ENCODE measurements at places on chromosomes 7 and 10.

GRCh38 chr10:80075781-80076180, 2.7 kb upstream of the TMEM254 start:
- no peak for DNase-seq
- no peak overlapping the region for H3K4me3 ChIP-seq
- H3K36me3 ChIP-seq, result no peaks in the 10 kb centered on the region
- no peaks in the 10 kb centered on the region for H3K27me3 ChIP-seq
- peaks cover 9% of the 10 kb centered on the region for H3K4me1 ChIP-seq
- H3K27ac ChIP-seq, result no peak overlapping the region

DNA sequence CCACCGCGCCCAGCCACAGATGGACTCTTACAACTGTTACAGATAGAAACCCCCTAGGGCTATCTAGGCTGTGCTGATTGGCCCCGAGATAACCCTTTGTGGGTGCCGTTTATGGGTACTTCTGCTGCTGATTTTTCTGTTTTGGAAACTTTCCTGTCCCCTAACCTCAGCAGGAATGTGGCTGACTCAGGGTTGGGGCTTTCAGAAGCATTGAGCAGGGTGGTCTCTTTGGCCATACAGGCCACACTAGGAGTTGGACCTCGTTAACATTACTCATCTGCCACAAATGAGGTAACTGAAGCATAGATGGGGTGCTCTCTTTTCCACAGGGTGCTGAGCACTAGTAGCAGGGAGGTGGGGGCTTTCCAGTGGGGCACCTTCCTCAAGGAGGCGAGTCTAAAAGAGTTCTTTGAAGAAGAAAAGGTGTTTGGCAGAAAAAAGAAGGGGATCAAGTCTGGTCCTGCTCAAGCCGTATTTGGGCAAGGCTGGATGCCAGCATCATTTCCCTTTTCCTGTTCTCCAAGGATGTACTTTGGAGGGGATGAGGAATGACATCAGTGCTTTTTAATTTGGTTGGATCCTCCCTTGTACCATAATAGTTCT, 6.4 kb downstream of the ZSCAN25 start:
- H3K4me1 ChIP-seq, result peaks cover 20% of the 10 kb centered on the region
- no peak overlapping the region for H3K4me3 ChIP-seq
- no peak for DNase-seq
- peak overlapping the region; percentile 67 for H3K27ac ChIP-seq
- H3K36me3 ChIP-seq, result peaks cover 67% of the 10 kb centered on the region
- no peaks in the 10 kb centered on the region for H3K27me3 ChIP-seq

DNA sequence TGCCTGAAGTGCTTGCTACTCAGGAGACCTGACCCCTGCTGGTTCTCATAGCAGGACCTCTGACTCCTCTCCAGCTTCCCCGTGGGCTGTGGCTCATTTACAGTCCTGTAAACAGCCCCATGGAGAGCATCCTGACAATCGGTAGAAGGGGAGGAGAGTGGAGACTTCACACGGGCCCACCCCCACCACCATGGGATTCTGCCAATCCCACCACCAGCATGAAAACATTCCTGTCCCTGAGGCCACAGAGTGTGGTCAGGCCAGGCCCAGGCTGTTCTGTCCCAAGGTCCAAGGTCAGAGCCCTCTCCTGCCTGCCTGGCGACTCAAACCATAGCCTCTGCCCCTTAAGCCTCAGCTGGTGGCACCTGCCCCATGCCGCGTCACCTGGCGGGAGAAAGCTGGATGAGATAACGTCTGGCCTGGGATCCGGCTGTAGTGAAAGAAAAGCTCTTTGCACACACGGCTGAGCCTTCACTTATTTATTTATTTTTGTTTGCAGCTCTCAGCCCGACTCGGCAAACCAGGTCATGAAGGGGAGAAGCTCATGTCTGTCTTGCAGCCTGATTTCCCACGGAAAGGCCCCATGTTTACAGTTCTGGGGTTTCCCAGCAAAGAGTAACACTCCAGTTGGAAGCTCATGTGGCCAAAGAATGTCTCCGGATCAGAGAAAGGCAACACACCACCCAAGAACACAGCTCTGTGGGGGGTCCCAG, 293.6 kb upstream of the ZMIZ1 start:
- no peaks in the 10 kb centered on the region for H3K27me3 ChIP-seq
- no peak overlapping the region for H3K27ac ChIP-seq
- H3K36me3 ChIP-seq, result no peaks in the 10 kb centered on the region
- H3K4me1 ChIP-seq, result no peaks in the 10 kb centered on the region

DNA sequence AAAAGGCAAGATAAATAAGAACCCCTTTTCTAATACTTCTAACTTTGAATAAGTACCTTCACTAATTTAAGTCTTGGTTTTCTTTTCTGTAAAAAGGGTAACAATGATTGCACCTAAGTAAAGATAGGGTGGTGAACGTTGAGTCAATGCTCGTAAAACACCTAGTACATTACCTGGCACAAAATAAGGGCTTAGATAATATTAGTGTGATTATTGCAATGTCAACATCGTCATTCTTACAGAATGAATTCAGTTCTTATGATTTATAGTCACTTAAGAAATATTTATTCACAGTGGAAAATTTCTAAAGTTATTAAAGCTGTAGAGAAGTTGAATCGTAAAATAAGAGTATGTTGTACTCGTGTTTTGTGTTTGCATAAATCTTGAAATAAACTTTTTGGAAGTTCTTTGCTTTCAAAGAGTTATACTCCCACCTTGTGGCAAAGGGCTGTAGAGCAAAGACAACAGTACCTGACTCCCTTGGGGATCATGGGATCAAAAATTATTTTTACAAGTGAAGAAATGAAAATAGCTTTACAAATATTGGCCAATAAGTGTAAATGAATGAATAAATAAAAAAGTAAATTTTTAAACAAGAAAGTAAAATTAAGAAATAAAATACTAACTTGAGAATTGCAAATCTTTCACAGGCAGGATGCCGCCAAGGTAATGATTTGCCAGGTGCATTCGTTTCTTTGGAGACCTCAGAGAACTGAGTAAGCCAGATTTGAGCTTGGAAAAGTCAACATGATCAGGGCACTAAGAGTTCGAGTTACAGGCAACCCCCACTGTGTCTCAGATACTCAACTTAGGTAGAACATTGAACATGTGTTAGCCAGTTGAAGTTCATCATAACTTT, 285.8 kb upstream of the CACNA2D1 start:
- DNase-seq, result no peak
- H3K4me3 ChIP-seq, result no peak overlapping the region
- H3K36me3 ChIP-seq, result no peaks in the 10 kb centered on the region
- no peaks in the 10 kb centered on the region for H3K4me1 ChIP-seq
- no peak overlapping the region for H3K27ac ChIP-seq
- no peaks in the 10 kb centered on the region for H3K27me3 ChIP-seq

DNA sequence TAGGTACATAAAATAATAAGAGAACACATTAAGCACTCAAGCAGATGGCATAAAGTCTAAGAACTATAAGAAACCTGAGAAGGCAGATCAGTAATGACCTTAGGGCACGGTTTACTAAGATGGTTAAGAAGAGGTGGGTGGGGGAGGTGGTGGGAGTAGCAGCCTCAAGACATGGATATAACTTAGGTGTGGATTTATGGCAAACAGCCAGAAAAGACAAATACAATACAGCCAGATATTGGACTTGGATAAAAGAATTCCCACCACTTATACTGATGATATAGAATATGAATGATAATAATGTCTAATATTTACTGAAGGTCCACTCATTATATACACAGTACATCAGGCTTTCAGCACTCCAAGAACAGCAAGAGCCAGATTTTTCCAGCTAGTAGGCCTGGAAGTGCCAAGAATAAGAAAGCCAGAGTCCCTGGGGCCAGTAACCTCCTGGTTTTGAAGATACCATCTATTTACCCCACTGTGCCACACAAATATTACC, 11.9 kb downstream of the DPY19L1 start:
- no peak for DNase-seq
- no peak overlapping the region for H3K27ac ChIP-seq
- no peaks in the 10 kb centered on the region for H3K4me1 ChIP-seq
- H3K4me3 ChIP-seq, result no peak overlapping the region
- no peaks in the 10 kb centered on the region for H3K36me3 ChIP-seq

- peaks cover 7% of the 10 kb centered on the region for H3K4me1 ChIP-seq
- H3K27ac ChIP-seq, result no peak overlapping the region
- no peak for DNase-seq
- no peak overlapping the region for H3K4me3 ChIP-seq
Measured at GRCh38 chr10:48798481-48799254, 114.0 kb downstream of the WDFY4 start.

GRCh38 chr7:132092106-132092505, 484.2 kb downstream of the PLXNA4 start:
- no peak overlapping the region for H3K27ac ChIP-seq
- no peaks in the 10 kb centered on the region for H3K4me1 ChIP-seq
- no peak for DNase-seq
- H3K36me3 ChIP-seq, result no peaks in the 10 kb centered on the region
- H3K27me3 ChIP-seq, result no peaks in the 10 kb centered on the region

- H3K27me3 ChIP-seq, result no peaks in the 10 kb centered on the region
- H3K4me3 ChIP-seq, result no peak overlapping the region
- H3K27ac ChIP-seq, result no peak overlapping the region
- DNase-seq, result no peak
- no peaks in the 10 kb centered on the region for H3K36me3 ChIP-seq
Measured at GRCh38 chr7:69764147-69764546, 165.9 kb downstream of the AUTS2 start.

DNA sequence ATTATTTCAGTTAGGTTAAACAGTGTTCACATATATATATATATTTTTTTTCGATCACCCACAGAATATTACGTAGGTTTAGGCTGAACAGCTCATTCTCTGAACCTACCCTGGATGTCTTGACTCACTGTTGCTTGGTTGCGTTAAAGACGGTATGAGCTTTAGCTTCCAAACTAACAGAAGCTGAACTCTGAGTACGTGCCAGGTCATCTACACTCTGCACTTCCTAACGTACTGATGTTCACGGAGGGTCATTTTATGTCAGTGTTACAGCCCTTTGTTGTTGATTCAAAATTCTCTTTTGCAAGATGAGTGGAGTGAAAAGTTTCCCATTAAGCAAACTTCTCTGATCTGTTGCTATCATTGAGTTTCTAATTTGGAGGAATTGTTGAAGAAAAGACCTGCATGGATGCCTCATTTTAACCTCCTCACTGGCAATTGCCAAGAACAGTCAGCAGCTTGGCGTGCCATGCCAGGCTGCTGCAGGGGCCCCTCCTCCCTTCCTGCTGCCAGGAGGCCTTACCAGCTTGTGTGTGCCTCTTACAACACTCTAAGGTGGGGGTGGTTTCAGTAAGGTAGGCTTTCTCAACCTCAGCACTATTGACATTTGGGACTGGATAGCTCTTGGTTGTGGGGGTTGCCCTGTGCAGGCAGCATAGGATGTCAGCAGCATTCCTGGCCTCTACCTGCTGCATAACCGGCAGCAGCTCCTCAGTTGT, 44.3 kb downstream of the INSYN2A start:
- H3K27ac ChIP-seq, result no peak overlapping the region
- no peaks in the 10 kb centered on the region for H3K27me3 ChIP-seq

DNA sequence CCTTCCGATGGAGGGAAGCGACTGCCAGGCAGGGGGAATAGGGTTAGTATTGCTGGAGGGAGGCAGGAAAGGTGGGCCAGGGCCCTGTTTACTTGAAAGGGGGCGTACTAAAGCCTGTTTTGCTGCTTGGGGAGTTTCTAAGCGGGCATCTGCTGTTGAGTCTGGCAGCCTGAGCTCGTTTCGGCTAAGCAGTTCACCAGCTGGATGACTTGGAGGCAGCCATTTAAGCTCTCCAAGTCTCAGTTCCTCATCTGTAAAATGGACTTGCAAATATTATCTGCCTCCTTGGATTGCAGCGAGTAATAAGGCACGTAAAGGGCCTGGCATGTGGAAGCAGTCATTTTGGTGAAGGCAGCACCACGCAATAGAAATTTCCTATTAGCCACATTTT, 44.0 kb downstream of the LDB3 start:
- no peaks in the 10 kb centered on the region for H3K36me3 ChIP-seq
- H3K27me3 ChIP-seq, result no peaks in the 10 kb centered on the region
- peaks cover 7% of the 10 kb centered on the region for H3K4me1 ChIP-seq
- peak overlapping the region; percentile 61 for H3K27ac ChIP-seq
- no peak for DNase-seq

GRCh38 chr10:78991187-78991586, 77.6 kb upstream of the ZMIZ1 start:
- no peak overlapping the region for H3K4me3 ChIP-seq
- H3K27me3 ChIP-seq, result no peaks in the 10 kb centered on the region
- H3K27ac ChIP-seq, result no peak overlapping the region
- H3K36me3 ChIP-seq, result no peaks in the 10 kb centered on the region

- DNase-seq, result no peak
- peaks cover 11% of the 10 kb centered on the region for H3K36me3 ChIP-seq
- peak overlapping the region; percentile 93 for H3K27ac ChIP-seq
- H3K4me1 ChIP-seq, result peaks cover 14% of the 10 kb centered on the region
- H3K4me3 ChIP-seq, result peak overlapping the region; percentile 77
Measured at GRCh38 chr7:107891636-107892366, 818 bp downstream of the DLD start.
